ENCODE measurements at places on chromosomes 13 and 19.

- no peak for DNase-seq
These were observed 1138.2 kb downstream of the UQCRFS1 start for GRCh38 chr19:28074773-28075172.

- no peak for DNase-seq
These were observed 88.5 kb downstream of the TEX26 start for GRCh38 chr13:31020996-31021395.

- peak; percentile 93 for DNase-seq
These were observed 375 bp downstream of the ANKRD10 start for GRCh38 chr13:110914331-110915056.

- DNase-seq = no peak
These were observed 1921.2 kb upstream of the PRR20A start for GRCh38 chr13:55219538-55219937.

- DNase-seq = no peak
These were observed 497.2 kb downstream of the DIAPH3 start for GRCh38 chr13:59666504-59666903.
